ENCODE measurements at places on chromosomes 12 and 14.

DNA sequence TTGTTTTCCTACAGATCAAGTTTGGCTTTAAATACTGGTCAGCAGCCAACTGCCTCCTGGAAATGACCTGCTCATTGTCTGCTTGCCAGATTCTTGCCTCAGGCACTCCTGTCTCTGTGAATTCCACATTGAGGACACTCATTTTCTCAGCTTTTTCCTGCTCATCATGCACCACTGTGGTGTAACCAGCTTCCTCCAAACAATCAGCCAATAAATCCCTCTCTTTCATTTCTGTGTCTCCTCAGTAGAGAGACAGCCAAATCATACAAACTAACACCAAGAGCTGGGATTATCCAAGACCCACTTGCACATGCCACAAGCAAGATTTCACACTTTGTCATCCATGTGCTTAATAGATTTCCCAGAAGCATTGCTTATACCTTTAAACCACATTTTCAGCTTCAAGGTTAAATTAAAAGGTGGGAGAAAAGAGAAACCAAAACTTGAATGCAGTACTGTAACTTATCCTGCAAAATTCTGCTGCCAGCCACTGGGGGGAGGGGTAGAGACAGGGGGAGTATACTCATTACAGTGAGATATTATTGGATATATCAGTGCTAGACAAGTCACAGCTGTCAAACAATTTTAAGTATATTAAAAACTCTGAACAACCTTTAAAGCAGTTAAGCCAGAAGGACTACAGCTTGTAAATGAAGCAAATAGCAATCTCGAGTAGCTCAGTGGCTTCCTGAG lies 105.0 kb downstream of the PPP2R5E start:
- DNase-seq: peak; percentile 26

GRCh38 chr12:131723532-131723931 lies 12.6 kb downstream of the SFSWAP start:
- no peak for DNase-seq

GRCh38 chr12:42118136-42118879 lies 26.4 kb downstream of the GXYLT1 start:
- no peak for DNase-seq

- no peak for DNase-seq
These were observed 96.9 kb downstream of the VRK1 start for GRCh38 chr14:96893966-96894622.

GRCh38 chr12:81835783-81836182 lies 76.6 kb upstream of the PPFIA2 start:
- no peak for DNase-seq

- no peak for DNase-seq
These were observed 87.5 kb downstream of the DUSP16 start for GRCh38 chr12:12474931-12475795.

DNA sequence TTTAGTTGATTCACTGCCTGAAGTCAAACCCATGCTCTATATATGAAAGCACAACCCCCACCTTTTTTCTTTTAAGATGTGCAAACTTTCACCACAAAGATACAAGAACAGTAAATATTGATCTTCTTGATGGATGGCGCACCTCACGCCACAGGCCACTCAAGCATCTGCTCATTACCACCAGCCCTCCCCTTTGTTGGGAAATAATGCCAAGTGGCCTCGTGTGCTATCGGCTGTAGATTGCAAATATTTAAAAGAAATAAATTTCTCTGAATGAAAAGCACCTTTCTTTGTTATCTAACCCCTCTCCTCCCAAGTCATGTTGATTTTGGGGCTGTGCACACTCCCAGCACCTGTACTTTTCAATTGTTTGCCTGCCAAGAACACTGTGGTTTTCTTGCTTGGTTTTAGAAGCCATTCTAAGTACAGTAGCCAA lies 122.7 kb downstream of the C12orf42 start:
- DNase-seq: no peak

- DNase-seq: peak; percentile 87
These were observed 259.1 kb downstream of the PCNX1 start for GRCh38 chr14:71166180-71166837.

DNA sequence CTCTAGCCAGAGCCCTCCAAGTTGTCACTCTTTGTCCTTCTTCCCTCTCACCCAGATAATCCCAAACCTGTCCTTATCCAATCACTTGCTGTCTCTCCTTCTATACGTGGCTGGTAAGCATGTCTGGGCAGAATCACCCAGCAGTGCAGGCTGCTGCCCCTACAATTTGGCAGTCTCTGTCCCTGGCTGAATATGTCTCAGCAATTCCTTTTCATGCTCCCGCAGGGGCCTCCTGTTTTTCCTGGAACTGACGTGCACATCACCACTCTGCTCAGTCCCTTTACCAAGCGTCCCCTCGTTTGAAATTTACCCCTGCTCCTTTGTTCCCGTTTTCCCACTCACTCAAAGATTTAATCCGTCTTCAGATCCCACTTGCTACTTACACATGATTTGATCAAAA lies 80.0 kb downstream of the ST8SIA1 start:
- DNase-seq: no peak

DNA sequence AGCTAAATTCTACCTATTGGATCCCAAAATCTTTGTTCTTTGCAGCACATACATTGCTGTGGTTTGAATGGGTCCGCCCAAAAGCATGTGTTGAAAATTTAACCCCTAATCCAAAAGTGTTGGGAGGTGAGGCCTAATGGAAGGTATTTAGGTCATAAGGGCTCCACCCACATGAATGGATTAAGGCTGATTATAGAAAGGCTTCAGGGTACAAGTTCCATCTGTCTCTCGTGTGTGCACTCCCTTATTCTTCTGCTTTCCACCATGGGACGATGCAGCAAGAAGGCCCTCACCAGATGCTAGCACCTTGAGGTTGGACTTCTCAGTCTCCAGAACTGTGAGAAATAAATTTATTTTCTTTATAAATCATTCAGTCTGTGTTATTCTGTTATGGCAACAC lies 190.9 kb downstream of the SOX5 start:
- no peak for DNase-seq

DNA sequence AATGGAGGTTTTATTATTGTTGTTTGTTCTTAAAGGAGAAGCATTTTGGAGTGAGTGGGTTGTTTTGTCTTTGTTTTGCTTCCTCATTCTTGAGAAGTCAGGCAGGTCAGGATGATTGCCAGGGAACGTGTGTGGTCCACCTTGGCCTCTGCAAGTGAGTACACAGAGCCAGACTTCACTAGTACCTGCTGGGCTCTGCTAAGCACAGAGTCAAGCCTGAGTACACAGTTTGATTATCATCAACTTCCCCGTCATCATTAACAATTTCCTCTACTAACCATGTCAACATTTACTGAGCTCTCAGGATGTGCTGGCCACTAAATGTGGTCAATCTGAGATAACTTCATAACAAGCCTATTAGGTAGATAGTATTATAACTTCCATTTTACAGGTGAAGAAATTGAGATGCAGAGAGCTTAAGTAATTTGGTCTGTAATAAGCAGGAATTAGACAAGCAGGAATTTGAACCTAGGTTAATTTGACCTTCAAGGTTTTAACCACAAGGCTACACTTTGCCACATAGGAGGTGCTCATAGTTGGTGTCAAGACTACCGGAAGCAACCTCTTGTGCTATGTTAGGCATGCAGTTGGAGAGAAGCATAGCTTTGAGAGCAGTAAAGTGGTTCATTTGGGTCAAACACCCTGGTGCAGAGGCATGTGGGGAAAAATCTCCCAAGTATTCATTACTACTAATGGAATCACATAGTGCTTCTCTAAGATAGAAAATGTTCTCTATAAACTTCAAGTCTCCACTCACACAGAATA lies 178.3 kb downstream of the NUAK1 start:
- DNase-seq: no peak

DNA sequence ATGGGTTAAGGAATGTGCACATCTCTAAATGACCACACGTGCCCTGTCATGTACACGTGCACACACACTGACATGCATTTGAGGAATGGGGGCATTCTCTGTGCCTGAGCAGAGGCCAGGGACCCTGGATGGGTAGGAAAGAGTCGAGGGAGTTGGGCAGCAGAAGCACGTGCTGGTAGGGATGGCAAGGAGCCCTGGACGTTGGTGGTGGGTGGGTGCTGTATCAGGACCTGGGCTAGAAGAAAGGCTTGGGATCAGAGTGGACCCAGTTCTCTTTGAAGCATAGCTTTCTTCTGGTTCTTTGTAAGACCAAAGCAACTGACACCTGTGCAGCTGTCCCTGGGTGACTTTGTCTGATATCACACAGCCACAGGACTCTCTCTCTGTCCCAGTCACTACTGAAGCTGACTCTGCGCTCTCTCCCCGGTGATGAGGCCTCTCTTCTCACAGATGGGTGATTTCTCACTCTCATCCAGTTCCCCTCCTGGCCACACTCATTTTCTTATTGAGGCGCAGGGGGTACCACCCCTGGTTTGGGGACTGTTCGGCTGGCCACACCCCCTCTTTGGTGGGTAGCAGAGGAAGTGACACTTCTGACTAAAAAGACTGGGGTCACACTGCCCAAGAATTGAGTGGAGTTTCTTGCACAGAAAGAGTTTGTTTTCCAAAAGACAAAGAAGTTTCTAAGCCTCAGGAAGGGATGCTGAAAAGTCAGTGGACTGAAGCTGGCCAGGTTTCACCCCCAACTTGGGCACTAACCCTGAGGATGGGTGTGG lies 171.7 kb upstream of the RTL1 start:
- DNase-seq: no peak

- DNase-seq: no peak
These were observed 53.7 kb upstream of the INSM2 start for GRCh38 chr14:35480119-35480769.

GRCh38 chr14:21204167-21205025 lies 48.5 kb upstream of the OR5AU1 start:
- no peak for DNase-seq

DNA sequence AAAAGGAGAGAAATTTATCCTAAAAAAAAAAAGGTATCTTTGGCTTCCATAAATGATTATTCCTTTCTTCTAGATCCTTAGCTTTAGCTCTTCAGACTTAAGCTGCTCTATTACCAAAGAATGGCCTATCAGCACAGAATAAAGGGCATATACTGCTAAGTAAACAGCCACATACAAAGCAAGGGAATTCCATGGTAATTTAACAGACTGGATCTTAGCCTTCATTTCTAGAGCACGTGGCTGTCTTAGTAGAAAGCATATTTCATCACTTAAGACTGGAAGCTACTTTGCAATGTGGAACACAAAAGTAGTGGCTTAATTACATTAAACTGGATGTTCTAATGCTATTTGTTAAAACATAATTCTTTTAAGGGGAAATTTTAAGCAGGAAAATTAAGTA lies 23.1 kb downstream of the TMED10 start:
- no peak for DNase-seq

DNA sequence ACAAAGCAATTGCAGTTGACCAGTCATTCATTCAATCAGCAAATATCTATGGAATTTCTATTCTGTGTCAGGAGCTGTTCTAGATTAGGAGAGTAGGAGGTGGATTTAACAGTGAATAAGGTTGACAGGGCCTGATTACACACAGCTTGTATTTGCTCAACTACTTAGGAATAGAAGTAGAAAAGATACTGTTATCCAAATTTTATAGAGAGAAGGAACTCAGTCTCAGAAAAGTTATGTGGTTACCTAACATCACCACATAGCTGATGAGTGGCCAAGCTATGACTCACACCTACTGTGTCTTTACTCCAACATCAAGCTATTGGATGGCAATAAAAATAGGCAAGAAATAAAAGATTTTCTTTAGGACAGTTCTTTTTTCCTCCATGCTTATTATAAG lies 374.8 kb downstream of the RMST start:
- DNase-seq: no peak

GRCh38 chr12:90100579-90100978 lies 391.9 kb upstream of the ATP2B1 start:
- DNase-seq: no peak

- no peak for DNase-seq
These were observed 10.0 kb upstream of the PKP2 start for GRCh38 chr12:32906399-32907165.

DNA sequence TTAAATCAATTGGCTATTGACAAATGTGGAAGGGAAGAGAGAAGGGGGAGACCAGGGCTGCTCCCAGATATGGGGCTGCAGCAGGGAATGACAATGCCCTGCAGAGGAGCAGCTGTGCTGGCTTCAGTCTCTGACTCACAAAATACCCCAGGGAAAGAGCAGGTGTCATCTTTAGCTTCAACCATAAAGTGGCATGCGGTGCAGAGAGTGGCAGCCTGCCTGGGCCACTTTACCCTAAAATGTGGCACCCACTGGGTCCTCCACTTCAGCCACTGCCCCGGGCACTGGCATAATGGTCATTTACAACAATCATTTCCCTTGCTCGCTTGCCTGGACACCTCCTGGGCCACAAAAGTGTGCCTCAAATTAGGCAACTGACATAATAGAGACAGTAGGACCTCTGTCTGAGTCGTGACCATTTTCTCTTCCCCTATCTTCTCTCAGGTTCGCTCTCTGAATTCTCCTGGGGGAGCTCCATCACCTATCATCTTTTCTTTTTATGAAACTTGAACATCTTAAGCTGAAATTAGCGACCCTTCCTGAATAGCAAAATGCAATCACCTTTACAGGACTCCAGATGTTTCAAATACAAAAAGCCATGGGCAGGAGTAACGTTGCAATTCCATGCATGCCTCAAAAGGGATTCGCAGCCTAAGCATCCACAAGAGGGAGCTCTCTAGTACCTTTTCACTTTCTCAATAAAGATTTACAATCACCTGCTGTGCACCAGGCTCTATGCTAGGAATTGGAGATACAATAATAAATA lies 179.9 kb upstream of the ATF7IP start:
- peak; percentile 29 for DNase-seq

DNA sequence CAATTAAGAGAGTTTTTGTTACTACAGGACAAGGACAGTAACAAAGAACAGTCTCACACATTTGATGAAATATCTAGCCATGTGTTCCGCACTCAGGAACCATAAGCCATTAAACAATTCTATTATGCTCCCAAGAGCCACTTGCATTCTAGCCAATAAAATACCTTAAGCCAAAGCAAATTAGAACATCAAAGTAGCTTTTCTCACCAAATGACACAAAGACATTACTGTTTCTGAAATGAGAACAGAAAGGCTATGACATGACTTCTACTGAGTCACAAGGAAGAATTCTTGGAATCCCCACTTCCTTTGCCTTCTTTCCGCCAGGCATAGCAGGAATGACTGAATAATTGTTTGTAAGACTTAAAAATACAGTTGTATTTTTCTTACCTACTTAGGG lies 445.8 kb downstream of the ATP23 start:
- no peak for DNase-seq

GRCh38 chr12:1184402-1184801 lies 193.4 kb downstream of the ERC1 start:
- DNase-seq: no peak

DNA sequence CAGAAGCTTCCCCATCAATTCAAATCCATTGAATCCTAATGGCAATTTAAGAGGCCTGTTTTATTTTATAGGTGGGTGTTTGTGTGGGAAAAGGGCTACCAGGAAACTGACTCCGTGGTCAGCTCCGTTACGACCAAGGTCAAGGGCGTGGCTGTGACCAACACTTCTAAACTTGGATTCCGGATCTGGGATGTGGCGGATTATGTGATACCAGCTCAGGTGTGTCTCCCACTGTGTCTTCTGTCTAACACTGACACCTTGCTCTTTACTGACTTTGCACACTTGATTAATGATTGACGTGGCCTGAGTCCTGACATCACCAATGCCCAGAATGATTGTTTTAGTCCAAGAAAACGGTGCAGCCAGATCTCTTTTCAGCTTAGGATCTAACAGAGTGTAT lies 7.1 kb downstream of the P2RX4 start:
- DNase-seq: no peak
